ENCODE measurements at places on chromosomes 3 and 15.

- no peak for DNase-seq
Measured at GRCh38 chr3:27022096-27022761, 347.0 kb downstream of the NEK10 start.

GRCh38 chr3:102378216-102378615 lies 56.6 kb upstream of the ZPLD1 start:
- no peak for DNase-seq

DNA sequence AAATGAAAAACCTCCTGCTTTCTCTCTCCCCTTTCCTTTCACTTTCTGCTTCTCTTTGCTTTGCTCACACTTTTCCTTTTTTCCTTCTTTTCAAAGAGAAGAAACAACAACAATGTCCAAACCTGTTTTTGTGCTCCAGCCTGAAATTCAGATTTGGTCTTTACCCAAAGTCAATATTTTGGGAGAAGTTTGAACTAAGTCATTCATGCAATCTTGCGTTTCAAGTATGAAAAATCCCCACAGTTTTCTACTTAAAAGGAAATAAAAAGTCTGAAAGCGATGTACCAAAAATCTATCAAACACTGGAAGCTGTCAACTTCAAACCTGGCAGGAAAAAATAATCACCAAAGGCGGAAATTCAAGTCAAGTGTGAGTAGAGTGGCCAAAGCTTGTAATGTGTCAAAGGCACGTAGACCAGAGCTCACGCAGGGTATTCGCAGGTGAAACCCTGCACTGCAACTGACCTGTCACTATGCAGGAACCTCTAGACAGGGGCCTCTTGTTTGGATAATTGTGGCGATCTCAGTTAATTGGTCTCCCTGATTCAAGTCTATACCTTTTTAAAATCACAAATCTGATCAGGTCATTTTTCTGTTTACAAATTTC lies 118.8 kb upstream of the GALNT15 start:
- no peak for DNase-seq

DNA sequence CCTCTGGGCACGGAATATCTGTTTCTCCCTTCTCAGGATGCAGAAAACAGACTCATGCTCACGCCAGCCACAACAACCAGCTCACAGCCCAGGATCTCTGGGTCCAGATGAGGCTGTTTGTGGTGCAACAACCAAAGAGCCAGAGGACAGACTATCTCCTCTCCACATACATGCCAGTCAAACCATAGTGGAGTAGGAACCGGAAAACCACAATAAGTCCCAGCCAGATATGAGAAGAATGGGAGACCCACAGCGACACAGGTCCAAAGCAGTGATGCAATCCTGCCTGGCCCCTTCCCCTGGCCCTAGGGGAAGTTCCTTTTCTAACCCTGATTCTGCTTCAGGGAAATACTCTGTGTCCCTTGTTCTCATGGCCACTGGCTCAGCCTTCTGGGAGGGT lies 27.6 kb downstream of the MEX3B start:
- no peak for DNase-seq

- DNase-seq, result no peak
Measured at GRCh38 chr15:56988219-56988618, 69.8 kb downstream of the TCF12 start.

DNA sequence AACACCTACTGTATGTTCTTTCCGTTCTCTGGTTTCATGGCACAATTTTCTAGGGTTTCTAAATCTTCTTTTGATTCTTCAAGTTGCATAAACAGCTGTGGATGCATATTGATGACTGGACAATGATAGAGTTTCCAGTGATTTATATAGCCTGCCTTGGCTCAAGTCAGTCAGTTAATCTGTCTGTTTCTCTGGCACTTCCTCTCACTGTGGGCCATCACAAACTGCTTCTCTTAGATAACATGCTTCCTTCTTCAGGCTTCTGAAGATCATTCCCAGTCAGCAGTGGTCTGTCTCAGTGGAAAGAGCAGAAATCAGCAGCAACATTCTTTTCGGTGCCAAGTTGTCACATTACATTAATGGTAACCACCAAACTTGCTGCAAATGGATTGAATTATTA lies 207.2 kb downstream of the RYR3 start:
- no peak for DNase-seq

DNA sequence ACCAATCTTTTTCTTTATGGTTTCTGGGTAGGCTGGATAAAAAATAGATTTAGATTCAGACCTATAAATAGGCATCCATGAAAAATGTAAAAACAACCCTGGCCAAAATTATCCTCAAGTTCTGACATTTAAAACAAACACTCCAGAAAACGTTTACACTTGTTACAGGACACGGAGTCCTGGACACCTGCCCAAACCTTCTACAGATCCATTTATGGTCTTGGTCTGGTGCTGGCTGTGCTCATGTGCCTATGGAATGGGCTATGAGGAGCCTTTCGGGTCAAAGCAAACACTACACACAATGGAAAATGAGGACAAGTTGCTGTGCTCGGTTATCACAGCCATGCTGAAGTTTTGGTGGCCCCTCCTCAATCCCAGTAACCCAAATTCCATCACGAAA lies 108.1 kb downstream of the PDZRN3 start:
- no peak for DNase-seq

DNA sequence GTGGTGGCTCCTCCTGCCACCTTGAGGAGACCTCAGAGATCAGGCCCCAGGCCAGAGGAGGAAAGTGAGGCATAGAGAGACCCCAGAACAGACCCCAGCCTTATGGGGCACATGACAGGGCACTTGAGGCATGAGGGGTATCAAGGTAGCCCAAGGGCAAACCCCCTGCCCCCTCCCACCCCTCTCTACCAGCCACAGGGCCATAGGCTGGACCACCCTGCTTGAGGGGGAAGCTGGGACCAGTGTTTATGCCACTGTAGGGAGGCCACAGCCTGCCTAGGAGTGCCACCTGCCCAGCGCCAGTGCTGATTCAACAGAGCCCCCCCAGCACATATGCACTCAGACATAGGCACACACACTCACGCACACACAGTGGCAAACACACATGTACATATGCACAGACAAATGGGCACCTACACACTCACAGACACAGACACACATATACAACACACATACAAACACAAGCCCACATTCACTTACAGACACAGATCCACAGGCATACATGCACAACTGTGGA lies 10.3 kb downstream of the MYL3 start:
- DNase-seq, result no peak

DNA sequence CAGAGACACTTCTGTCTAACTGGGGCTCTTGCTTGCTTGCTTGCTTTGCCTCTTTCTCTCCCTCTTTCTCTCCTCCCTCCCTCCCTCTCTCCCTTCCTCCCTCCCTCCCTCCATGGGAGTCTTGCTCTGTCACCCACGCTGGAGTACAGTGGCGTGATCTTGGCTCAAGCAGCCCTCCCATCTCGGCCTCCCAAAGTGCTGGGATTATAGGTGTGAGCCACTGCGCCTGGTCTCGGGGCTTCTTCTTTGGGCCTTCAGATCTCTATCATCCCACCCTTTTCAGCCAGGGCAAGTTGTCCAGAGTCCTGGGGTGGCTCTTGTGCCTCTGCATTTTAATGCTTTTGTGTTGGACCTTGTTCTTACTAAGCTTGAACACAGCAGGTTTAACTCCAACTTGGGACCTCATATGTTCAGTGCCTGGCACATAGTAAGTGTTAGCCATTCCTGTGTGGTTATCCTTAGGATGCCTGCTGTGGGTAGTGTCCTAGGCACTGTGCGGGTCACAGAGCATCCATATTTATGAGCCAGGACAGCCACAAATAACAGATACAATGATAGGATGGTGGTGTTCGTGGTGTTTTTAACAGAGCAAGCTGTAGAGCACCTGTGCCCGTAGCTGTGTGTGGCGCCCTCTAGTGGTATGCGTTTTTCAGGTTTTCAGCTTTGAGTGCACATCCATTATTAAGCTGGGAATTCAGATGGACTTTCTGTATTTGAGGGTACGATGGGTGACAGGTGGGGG lies 75.1 kb downstream of the CCK start:
- no peak for DNase-seq

- DNase-seq, result peak; percentile 72
Measured at GRCh38 chr3:99999536-99999935, 114.8 kb downstream of the FILIP1L start.

GRCh38 chr15:59369597-59369996 lies 3.1 kb downstream of the MYO1E start:
- no peak for DNase-seq

DNA sequence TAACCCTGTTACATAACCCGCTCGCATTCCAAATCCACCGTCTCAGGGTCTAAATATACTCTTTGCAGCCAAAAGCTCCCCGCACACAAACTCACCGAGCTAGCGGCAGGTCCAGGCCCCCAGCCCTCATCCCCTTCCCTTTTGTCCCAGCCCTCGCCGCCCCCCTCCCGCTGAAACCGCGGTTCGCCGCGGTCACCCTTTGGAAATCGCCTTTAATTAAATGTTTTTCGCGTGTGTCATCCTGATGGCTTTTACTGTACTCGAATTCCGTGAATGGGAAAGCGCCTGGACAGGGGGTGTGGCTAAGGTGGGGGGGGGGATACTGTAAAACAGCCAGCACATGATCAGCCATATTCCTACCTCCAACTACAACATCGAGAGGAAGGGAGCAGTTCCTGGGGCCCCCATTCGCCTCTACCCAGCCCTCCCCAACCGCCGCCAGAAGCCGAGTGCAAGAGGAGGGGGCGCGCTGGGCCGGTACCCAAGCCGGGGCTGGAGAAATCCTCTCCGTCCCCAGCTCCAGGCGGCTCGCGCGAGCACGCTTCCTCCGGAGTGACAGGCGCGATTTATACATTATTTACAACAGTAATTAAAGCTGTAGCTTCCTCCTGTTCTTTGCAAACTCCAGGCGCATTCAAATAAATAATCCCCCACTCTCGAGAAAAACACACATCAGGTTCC lies 1.7 kb downstream of the RORA start:
- DNase-seq, result peak; percentile 33
